ENCODE measurements at places on chromosomes 7 and 10.

DNA sequence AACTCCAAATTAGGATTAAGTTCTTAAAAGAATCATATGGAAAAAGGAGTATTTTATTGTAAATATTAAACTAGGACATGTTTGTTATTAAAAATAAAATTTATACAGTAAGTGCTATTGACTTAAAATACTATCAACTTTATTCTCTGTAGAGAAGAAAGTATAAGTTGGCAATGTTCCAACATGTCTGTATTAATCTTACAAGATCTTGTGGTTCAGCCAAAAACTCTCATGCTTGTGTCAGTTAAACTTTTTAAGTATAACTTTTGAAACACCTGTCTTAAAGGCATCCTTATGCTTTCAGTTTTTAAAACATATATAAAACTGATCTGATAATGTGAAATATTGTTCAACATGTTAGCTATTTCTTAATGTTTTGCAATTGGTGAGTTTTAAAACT, 160.7 kb downstream of the ZEB1 start:
- DNase-seq: no peak

GRCh38 chr10:19750972-19751371, 65.3 kb upstream of the PLXDC2 start:
- DNase-seq: no peak

GRCh38 chr10:91820144-91820543, 21.9 kb downstream of the TNKS2 start:
- DNase-seq: no peak

GRCh38 chr10:122051609-122052385, 62.8 kb downstream of the TACC2 start:
- DNase-seq: no peak

DNA sequence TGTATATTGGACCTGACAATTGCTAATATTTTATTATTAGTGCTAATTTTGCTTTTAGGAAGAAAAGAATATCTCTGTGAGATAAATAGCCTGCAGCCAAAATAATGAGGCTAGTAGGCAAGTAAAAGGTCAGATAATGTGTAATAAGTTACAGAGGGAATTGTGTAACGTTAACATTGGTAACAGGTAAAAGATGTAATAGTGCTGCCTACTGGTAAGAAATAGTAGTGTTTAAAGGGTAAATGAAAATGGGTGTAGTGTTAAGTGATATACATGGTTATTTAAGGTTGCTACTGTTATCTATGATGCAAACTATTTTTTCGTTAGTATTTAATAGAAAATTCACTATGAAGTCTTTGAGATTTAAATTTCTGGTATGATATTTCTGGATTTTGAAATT, 9.2 kb upstream of the FOXP2 start:
- peak; percentile 28 for DNase-seq

DNA sequence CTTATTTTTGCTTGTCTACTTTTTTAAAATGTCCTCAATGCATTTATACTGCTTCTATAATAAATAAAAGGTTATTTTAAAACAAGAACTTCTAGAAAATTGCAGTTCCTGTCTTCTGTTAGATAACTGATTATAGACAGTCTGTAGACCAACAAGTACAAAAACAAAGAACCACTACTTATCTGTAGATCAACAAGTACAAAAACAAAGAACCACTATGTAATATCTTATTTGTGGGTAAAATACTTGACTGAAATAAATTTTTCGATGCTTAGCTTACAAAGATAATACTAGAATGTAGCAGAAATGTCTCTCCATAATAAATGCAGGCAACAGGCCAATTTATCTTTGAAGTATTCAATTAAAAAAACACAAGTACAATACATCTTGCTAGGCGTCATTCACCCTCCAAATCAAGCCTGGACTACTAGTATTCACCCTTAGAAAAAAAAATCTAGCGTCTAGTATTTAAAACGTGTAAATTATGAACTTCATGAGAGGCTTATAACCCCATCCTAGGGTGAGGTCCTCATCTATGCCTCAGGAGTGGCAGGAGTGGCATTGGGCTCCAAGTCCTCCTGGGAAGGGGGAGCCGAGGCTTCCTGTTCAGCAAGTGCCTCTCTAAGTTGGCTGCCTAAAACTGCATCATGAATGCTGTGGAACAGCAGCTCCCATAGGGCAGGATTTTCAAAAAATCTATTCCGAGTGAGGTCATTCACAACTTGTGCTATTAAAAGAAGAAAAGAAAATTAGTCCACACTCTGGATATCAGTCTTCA, 26.6 kb downstream of the PSMC2 start:
- DNase-seq: no peak

DNA sequence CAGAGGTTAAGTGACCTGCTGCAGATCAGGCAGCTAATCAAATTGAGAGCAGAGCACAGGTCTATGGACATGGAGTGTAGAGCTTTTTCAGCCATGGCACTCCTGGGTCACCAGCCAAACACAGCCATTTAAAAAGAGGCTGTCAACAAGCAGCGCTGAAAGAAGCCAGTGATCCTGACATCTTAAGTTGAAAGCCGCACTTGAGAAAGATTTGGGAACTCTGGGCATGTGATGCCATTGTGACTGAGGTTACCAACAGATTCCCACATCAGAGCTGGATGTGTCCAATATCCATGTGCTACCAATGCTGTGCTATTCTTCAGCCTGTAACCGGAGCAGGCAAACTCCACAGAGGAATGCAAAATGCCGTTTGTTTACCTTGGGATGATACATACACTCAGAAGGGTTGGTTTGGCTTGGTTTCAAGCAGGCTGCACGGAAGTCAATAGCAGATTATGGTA, 56.2 kb upstream of the ABLIM1 start:
- DNase-seq: no peak

DNA sequence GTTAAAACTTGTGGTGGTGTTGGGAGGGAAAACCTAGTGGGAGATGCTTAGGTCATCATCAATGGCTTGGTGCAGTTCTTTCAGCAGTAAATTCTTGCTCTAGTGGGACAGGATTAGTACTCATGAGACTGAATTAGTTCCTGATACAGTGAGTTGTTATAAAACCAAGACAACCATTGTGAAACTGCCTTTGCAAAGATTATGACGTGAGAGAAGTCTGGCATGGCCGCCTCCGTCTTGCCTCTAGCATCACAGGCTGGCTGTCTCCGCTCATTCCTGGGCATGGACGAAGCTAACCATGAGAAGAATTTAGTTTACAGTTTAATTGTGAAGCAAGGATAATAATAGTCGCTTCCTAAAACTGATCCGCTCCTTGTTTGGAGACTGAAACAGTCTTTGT, 186.4 kb downstream of the KIF20B start:
- DNase-seq: peak; percentile 31

- DNase-seq: no peak
Measured at GRCh38 chr7:47211519-47211973, 370.4 kb downstream of the TNS3 start.

GRCh38 chr10:118868589-118868988, 113.8 kb upstream of the CACUL1 start:
- DNase-seq: no peak
